Activated CD4-positive, alpha-beta T cell treated with anti-CD3 and anti-CD28 coated beads, Interleukin-2, amount 50 U/mL, for 1 hour (primary cell): ENCODE measurements at places on chromosomes 7 and 10.
A peak's percentile ranks its signal among the peaks of the same experiment; 100 is the strongest.

GRCh38 chr7:42167206-42167605, 69.8 kb downstream of the GLI3 start:
- no peak for DNase-seq

- no peak for DNase-seq
Observed at GRCh38 chr7:66549466-66549865, 79.2 kb upstream of the KCTD7 start.

DNA sequence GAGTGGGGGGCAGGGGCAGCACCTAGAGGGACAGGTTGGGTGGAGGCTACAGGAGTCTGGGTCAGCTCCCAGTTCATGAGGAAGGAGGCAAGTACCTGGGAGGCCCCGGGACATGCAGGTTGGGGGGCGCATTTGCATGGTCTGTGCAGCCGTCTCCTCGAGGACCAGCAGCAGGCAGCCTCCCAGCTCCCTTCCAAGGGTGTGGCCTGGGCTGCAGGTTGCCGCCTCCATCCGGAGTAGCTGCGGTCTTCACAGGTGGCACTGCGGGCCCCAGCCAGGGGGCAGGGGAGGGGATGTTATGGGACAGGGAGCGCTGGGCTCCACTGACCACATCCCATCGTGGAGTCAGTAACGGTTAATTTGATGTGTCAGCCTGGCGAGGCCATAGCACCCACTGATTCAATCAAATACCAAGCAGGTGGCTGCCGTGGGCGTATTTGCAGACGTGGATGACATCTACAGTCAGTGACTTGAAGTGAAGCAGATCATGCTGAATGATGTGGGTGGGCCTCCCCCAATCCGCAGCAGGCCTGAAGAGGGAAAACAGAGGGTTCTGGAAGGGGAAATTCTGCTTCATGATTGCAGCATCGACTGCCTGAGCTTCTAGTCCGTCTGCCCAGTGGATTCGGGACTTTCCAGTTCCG, 81.6 kb downstream of the PRKAG2 start:
- peak; percentile 30 for DNase-seq

DNA sequence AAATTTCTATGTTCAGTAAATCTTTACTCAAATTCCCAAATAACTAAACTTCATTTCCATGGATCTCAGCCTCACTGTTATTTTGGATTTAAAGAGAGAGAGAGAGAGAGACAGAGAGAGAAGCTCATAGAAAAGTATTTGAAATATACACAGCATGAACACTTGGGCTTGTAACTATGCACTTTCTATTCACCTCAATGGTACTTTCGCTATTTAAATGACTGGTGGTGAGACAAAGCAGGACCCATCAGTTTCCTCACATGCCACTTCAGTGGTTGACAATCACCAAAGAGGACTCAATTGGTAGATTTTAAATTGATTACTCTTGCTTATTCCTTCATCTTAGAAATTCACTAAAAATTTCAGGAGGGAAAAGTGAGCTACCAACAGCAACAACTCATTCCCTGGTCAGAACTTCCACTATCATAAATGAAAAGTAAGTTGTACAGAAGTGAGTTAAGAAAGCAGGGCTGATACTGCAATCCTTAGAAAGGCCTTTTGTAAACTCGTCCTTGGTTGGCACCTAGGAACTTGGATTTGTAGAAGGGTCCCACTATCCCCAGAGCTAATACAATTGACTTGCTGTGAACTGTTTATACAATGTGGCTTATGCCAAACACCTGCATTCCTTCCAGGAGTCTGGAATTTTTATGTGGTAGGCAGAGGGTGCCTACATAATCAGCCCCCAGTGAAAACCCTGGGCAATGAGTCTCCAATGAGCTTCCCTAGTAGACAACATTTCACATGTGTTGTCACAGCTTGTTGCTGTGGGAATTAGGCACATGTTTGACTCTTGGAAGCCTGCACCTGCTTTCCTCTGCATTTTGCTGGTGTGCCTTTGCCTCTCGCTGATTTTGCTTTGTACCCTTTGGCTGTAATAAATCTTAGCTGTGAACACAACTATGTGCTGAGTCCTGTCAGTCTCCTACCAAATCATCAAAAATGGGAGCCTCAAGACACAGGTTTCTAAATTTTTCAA, 10.8 kb downstream of the ERLIN1 start:
- DNase-seq, result no peak

GRCh38 chr7:40815512-40815911, 680.7 kb downstream of the SUGCT start:
- DNase-seq, result no peak

DNA sequence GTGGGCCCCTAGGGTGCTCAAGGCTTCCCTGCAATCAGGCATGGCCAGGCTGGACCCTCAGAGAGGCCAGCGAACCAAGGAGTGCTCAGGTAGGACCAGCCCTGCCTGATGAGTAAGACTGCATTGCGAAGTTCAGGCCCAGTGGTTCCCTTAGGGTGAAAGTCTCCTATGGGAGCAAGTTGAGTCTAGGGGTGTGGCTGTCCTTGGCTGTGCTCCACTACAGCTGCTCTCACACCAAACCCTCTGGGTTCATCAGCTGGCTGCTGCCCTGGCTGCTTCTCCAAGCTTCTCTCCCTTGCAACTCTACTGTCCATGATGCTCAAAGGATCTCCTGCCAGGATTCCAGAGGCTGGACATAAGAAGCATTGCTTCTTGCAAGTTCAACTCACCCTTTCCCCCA, 18.7 kb downstream of the FAM25A start:
- no peak for DNase-seq

GRCh38 chr7:99409806-99410205, 1.0 kb downstream of the BUD31 start:
- DNase-seq, result no peak

GRCh38 chr7:14144109-14144508, 154.6 kb upstream of the ETV1 start:
- no peak for DNase-seq
